Urinary bladder (tissue), 4 donors: ENCODE measurements at places on chromosomes 1 and 21. TPM values are rescaled to one million over a fixed set of nuclear protein-coding genes. Genes with fewer than 3 reads are reported as not detected.

Gene SCMH1
- polyA plus RNA-seq: 59.8 TPM

Gene TSNAX
- 35.4 TPM for polyA plus RNA-seq

Gene ADAMTSL4
- polyA plus RNA-seq: 144 TPM

Gene PADI4
- polyA plus RNA-seq: 0.10 TPM

Gene GABRD
- polyA plus RNA-seq: 1.2 TPM

Gene TNFRSF8
- polyA plus RNA-seq: 1.5 TPM

Gene WDR64
- 0.04 TPM for polyA plus RNA-seq
